ENCODE measurements at places on chromosomes 7 and 10.

DNA sequence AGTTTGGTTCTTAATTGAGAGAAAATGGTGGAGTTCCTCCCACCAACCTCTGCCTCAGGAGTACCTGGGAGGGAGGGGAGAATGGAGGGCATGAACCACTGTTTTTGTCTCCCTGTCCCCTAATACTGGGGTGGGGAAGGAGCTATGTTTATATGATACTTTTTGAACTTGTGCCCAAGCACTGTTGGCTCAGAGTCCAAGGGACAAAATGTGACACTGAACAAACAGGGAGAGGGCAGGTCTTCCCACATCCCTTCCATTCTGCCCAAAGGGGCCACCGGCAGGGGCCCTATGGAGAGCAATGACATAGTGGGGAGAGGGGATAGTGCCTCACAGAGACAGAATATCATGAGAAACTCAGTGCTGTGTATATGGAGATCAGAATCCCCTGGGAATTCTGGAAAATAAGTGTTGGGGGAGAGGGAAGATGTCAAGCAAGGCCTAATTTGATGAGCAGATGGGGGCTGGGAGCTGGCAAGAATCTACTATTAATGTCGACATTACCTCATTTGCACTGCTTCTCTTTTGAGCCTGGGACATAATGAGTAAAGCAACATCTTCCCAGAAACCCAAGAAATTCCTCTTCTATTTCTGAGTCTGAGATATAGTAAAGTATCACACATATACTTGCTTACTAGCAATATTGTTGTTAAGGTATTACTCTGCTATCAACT lies 180.6 kb downstream of the CYP26A1 start:
- no peak for DNase-seq

DNA sequence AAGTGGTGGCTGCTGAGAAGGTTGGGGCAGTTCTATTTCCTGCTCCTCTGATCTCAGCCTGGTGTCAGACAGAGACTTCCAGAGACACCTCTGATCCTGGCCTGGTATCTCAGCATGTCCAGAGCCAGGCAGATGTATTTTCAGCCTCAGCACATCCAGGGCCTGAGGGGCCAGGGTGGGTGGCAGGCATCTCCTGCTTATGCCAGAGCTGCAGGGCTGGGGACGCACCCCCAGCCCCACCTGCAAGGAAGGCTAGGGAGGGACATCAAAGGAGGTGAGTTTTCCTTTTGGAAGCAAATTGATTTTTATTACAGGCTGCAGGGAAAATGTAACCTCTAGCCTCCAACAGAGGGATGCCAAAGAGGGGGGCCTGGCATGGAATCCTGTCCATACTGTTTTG lies 36.7 kb downstream of the CFAP46 start:
- no peak for DNase-seq

GRCh38 chr7:92652536-92652935 lies 62.3 kb upstream of the FAM133B start:
- no peak for DNase-seq

DNA sequence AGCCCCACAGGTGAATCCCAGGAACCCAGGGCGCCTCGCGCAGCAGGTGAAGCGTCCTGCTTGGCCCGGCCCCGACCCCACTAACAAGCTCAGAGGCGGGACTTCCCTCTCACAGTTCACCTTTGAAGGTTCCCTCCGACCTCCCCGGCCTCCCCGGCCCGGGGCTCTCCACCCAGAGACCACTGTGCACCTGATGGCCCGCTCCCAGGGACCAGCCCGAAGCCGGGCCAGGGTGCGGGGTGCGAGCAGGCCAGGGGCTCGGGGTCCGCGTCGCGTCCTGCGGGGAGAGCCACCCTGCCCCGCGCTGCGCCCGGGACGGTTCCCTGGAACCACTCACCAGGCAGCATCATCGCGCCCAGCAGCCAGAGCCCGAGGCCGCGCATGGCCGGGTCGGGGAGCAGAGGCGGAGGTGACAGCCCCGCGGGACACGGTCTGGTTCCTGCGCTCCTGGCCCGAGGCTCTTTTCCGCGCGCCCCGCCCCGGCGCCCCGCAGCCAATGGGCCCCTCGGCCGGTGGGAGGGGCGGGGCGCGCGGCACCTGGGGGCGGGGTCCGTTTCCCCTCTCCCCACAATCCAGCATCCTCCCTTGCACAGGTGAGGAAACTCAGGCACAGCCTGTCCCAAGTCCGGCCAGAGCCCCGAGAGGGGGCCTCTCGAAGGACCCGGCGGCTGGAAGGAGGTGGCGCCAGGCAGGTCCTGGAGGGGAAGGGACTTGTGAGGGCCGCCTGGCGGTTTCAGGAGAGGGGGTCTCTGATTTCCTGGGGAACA lies at the start of gene ADAM8:
Gene ADAM8, minus strand, starts transcription at position 434 of the 767 bp plus-strand sequence. Its CDS starts 51 bp downstream, at position 383.
- DNase-seq: peak; percentile 60

- no peak for DNase-seq
These were observed 42.7 kb upstream of the RSBN1L start for GRCh38 chr7:77653572-77653971.

DNA sequence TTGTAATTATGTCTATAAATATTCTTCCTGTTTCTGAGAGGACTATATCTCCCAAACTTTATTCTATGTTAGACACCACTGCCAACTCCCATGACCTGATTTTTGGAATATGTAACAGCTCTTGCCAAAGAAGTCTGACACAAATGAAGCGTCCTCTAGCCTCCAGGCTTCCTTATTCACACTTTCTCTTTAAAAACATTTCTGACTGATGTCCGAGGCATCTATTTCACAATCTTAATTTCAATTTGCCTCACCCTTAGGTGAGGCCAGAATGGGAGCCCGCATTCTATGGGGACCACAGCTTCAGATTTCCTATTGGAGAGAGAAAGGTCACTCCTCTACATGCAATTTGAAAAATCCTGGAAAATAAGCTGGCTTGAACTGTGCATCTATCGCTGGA lies 873.2 kb downstream of the GATA3 start:
- DNase-seq: no peak

DNA sequence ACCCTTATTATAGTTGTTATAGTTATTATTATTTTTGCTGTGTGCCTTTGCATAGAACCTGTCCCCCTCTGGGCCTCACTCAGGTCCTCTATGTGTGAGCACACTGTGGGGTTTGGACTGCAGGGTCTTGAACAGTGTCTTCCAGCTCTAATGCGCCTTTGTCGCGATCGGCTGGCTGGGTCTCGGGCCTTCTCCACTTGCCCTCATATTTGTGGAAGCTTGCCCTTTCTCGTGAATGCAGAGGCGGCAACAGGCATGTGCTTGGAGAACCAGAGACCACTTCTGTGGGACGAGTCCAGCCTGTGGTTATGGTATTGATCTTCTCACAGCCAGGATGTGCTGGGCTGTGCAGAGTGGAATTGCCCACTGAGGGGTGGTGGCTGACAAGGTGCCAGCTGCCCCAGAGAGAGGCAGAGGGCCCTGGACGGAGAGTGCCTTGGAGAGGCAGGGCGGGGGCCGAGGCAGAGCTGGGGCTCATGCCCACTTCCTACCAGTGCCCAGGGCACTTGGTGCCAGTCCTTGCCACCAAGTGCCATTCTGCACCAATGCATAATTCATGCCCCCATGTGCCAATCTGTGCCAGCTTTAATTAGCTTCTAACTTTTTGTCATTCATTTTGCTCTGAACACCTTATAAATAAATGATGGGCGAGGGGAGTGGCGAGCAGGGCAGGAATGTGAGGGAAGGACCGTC lies 6.8 kb upstream of the CDH23 start:
- DNase-seq: no peak

- peak; percentile 11 for DNase-seq
These were observed 174.7 kb downstream of the HERPUD2 start for GRCh38 chr7:35519971-35520809.

- DNase-seq: no peak
These were observed 33.5 kb downstream of the COL13A1 start for GRCh38 chr10:69835233-69835632.

DNA sequence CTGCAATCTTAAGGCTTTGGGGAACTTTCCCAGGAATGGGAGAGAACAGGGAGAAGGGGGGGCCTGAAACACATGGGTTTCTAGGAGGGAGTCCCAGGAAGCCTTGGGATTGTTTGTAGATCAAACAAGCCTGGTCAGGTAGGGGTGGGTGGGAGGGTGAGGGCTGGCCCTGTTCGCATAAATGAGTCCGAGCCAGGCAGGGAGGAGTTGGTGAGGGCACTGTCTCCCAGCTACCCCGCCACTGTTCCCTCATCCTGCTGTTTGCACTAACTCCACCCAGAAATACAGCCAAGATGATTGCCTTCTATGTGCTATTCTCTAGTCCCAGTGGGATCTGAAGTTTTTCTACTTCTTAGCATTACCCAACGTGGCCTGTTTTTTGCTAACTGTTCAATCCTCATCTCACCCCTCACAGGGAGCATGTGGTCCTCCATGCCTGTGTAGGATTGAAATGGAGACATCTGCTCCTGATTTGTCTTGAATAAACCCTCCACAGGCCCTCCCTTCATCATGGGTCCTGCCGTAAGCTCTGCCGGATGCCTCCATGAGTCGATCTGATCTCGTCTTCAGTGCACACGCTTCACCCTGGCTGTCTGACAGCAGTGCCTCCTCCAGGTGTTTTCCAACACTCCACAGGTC lies 257.0 kb downstream of the COBL start:
- no peak for DNase-seq

- DNase-seq: no peak
These were observed 170.8 kb downstream of the PDE1C start for GRCh38 chr7:31899356-31899927.

GRCh38 chr7:19814776-19815175 lies 41.4 kb upstream of the TMEM196 start:
- DNase-seq: no peak

- DNase-seq: peak; percentile 38
These were observed 17.6 kb downstream of the ANXA11 start for GRCh38 chr10:80187465-80188409.

- DNase-seq: no peak
These were observed 499.2 kb downstream of the GFRA1 start for GRCh38 chr10:115773832-115774231.

DNA sequence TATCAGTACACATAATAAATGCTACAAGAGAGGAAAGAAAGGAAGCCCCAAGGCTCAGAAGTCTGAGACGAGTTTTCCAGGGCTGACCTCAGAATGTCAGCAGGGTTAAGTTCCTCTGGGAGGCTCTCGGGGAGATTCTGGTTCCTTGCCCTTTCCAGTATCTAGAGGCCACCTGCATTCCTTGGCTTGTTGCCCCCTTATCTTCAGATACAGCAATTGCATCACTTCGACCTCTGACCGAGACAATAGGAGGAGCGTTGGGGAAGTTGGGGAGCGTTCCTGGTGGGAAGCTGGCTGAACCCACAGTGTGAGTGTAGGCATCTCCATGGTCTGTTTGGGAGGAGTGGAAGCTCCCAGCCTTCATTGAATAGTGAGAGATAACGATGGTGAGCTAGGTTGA lies 72.0 kb upstream of the MTPN start:
- no peak for DNase-seq

DNA sequence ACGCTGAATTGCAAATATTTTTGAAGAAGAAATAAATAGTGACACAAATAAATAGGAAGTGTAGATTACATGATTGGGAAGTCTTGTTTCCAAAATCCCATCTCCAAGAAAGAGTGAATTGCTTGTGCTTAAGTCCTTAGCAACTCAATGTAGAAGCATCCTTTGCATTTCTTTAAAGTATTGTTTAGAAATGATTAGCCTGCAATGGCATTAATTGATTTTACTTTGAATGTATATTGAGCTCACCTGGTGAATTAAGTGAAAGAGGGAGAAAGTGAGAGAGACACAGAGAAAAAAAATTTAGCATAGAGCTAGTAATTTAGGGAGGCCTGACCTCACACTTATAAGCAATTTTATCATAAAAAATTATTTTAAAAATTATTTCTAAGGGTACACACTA lies 49.0 kb upstream of the PCLO start:
- DNase-seq: no peak

DNA sequence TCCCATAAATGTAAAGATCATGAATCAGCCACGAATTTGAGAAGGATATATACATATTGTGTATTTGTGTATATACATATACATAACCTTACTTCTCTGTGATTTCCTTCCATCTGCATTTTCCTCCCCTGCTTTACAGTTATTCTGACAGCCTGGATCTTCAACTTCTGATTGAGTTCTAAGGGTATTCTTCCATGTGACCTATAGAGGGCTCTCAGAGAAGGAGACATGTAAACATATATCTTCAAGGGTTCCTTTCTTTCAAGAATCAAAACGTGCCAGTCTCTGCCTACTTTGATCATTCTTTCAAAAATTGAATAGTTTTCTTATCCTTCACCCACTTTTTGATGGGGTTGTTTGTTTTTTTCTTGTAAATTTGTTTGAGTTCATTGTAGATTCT lies 453.7 kb upstream of the POT1 start:
- DNase-seq: no peak

GRCh38 chr10:67819768-67820204 lies 18.2 kb downstream of the DNAJC12 start:
- no peak for DNase-seq
